ENCODE measurements at places on chromosomes 5 and 9.

GRCh38 chr9:91199739-91200497 is 161.8 kb downstream of the AUH start:
- DNase-seq = no peak

GRCh38 chr5:55919625-55920024 is 68.5 kb downstream of the IL31RA start:
- no peak for DNase-seq

DNA sequence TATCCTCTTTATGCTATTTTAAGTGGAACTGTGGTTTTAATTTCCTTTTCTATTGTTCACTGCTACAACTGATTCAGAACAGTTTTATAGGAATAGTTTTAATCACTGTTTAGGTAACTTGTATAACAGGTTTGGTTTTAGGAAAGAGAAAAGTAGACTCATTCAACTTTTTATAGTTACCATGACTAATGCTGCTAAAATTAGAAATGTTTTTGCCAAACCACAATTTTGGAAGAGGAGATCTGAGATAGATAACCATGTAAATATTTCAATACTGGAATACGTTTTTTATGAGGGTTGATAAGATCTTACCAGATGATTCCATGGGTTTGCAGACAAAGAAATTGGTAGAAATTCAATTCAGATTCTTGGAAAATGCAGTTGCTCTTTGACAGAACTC is 404.6 kb upstream of the ARRDC3 start:
- no peak for DNase-seq

DNA sequence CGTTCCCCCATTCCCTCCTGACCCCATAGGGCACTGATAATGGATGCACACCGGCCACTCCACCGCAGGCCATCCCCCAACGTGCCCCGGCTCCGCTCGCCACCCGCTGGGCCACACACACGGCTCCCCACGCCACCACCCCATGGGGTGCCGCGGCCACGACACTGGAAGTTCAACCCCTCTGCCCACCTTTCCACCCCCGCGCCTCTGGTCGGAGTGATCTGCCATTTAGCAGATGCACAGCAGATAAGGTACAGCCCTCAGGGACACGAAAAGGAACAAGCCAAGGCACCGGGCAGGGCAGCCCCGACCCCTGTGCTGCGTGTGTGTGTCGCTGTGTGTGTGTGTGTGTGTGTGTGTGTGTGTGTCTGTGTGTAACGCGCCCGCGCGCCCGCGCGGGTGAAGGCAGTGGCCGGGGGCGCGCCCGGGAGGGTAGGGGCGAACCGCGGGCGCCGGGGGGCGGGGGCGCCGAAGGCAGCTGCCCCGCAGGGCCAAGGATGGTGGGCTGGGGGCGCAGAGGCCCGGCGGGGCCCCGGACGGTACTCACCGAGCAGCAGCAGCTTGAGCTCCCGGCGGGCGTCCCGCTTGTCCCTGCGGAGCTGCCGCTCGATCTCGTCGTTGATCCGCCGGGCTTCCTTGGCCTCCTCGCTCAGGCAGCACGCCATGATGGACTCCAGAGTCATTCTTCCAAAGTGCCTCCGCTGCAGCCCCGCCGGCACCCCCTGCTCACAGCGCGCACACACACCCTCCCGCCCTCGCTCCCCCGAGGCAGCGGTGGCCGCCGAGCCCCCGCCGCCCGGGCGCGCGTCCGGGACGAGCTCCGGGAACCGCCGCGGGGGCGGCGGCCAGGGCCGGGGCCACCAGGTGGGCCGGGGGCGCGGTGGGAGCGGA is 813 bp downstream of the GNAQ start:
- DNase-seq = peak; percentile 51

GRCh38 chr5:177096162-177097015 is 9.7 kb downstream of the FGFR4 start:
- DNase-seq = no peak

DNA sequence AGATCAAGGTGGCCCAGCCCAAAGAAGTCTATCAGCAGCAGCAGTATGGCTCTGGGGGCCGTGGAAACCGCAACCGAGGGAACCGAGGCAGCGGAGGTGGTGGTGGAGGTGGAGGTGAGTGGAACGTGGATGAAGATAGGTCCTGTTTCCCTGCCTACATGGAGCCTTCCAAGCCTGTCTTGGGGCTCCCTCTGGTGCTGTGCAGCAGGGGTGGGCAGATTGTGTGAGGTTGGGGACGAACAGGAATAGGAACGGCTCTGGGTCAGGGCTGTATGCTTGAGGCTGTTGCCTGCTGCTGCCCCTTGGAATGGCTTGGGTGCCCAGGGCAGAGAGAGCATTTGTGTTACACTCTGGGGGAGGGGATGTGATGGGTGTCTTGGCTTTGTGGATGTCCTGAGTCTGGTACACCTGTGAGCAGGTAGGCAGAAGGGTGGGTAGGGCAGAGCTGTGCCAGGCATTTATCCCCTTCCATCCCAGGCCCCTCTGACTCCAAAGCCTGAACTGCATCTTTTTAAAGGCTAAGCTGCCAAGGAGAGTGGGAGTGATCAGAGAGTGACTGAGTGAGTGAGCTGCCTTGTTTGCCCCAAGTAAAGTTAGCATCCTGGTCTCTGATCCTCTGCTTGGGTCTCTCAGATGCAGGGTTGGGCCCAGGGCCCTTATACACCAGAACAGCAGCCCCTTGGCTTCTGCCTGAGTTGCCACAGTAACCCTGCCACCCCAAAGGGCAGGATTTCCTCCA is 5.2 kb downstream of the HNRNPAB start:
- no peak for DNase-seq

DNA sequence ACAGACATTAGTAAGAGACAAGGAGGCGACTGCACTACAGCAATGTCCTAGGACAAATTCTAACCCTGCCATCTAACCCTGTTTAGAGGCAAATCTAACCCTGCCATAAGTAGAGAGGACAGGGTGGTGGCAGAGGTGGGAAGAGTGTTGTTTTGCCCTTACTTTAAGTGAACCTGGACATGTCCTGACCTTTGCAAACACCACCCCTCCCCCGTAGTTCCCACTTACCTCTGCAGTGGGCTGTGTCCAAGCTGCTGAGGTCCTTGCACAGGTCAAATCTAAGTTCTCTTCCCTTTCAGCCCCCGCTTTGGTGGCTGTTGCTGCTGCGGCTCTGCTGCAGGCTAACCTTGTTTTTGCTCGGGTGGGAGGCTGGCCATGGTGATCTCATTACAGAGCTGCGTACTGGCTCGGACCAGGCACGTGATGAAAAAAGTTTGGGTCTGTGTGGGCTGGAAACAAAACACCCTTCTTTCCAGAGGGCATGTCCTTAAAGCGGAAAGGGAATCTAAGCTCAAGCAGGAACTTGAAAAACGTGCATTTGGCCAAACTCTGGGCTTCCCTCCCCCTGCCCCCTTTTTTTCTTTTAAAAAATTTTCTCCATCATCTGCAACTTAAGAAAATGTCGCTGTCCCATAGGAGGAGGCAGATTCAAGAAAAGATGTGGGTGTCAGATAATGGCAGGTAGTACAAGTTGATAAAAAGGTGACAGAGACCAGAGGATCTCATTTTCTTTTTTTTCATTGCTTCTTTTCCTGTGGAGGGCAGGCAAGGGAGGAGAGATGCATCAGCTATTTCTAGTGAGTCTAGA is at the start of gene FAXDC2:
Gene FAXDC2, minus strand, starts transcription at position 349 of the 808 bp plus-strand sequence. CDS start 12,425 bp downstream, outside the sequence.
- DNase-seq = no peak

- DNase-seq = no peak
These were observed 360.1 kb upstream of the C9orf72 start for GRCh38 chr9:27933210-27934025.

- no peak for DNase-seq
These were observed 207.7 kb downstream of the FRMD3 start for GRCh38 chr9:83330207-83331196.

DNA sequence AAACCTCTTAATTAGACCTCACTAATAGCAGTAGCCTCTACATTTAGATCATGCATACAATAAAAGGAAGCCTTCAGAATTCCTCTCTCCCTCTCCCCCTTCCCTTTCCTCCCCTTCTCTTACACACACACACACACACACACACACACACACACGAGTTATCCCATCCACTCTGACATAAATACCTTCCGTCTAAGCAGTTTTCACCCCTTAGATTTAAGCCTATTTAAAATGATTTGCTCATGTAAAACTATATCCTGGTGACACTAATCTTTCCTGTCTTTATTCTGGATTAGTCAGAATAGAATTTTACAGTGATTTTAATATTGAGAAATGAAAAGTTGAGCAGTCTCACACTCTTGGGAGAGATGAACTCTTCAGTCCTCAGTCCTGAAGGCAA is 35.0 kb downstream of the PRELID2 start:
- DNase-seq = no peak

- DNase-seq = no peak
These were observed 12.2 kb downstream of the INVS start for GRCh38 chr9:100111235-100111634.

GRCh38 chr9:19380826-19381075 is 715 bp upstream of the RPS6 start:
- no peak for DNase-seq

- no peak for DNase-seq
These were observed 35.8 kb upstream of the SHISAL2B start for GRCh38 chr5:64654561-64654938.

GRCh38 chr9:124855944-124856765 is 2.9 kb downstream of the WDR38 start:
- DNase-seq = no peak

- no peak for DNase-seq
These were observed 180.9 kb downstream of the ESM1 start for GRCh38 chr5:54804521-54804920.

DNA sequence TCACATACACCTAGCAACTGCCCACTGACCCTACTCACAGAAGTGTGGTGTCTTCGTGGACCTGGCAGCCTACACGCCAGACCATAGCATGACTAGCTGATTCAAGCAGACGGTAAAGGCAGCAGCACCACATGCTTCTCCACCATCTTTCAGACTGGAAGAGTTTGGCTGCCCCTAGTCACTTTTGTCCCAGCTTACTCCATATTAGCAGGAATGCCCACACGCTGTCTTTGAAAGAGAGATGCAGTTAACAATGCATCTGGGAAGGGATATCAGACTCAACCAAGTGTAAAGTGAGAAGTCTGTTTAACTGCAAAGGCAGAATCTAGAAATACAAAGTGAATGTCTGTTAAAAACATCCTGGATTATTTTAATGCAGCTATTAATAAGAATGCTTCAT is 177.2 kb upstream of the GNA14 start:
- no peak for DNase-seq

DNA sequence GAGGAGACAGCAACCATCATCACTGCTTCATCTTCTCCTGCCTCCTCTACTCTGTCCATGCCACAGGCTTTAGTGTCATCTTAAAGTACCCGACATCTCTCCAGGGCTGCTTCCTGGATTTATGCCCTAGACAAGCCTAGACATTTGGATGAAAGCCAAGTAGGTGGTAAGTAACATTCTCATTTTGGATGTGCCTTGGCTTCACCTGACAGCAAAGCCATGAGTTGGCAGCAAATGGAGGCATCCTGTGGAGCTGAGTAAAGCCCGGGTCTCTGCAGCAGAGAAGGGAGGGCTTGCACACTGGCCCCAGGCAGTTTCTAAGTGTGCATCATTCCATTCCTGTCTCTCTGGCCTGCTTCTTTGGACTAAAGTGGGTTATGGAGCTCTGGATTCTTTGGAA is 299.1 kb downstream of the DMAC1 start:
- DNase-seq = no peak

GRCh38 chr9:86975036-86975435 is 27.7 kb upstream of the GAS1 start:
- no peak for DNase-seq

DNA sequence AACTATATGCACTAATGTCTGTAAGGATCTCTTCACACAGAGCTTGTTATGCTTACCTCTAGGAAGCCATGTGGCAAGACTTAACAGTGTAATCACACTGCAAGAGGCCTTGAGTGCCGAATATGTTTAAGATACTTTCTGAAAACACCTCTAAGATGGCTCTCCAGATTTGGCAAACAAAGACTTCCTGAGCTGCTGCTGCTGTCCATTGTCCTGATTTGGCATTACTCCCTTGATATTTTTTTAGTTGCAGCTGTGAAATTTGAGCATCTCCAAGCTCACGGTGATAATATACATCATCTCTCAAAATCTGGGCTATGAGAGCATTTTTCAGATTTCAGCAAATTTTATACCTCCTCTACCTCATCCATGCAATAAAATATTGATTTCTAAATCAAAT is 384.5 kb upstream of the CDH6 start:
- DNase-seq = no peak

DNA sequence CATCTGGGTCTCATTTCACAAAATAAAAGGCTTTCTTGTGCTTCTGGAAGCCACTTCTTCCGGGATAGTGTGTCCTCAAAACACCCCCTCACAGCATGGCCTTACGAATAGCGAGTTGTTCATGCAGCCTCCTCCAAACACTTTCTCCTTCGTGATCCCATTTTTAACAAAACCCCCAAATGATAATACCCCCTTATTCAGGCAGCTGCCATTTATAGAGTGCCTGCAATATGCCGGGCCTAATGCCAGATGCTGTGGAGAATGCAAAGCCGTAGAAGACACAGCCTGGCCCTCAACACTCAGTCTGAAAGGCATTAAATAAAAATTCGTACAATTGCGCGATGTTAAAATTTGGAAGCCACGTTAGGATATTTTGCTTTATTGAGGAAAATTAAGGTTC is 66.4 kb upstream of the SLC44A1 start:
- no peak for DNase-seq

- no peak for DNase-seq
These were observed 54.4 kb downstream of the KCNN2 start for GRCh38 chr5:114416254-114416653.

DNA sequence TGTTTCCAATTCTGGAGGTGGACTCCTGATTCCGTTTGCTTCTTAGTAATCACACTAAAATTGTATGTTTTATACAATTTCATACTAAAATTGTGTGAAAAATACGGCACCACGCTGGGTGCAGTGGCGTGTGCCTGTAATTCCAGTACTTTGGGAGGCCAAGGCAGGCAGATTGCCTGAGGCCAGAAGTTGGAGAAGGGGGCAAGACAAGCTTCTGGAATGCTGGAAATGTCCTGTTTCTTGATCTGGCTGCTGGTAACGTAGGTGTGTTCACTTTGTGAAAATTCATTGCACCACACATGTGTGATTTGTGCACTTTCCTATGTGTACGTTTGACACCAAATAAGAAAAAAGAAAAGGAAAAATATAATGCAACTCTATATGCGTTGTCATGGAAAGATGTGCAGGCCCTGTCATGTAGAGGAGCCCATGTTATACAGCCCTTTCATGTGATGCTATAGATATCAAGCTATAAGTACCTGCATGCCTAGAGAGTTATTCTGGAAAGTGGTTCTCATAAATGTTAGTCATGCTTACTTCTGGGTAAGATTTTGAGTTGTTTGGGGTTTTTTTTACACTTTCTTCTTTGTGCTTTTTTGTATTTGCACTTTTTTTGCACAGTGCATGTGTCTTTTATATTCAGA is 119.9 kb downstream of the TMEM174 start:
- no peak for DNase-seq
